Ovary (tissue), 10 donors: ENCODE measurements at places on chromosomes 6 and 20.

GRCh38 chr6:152399399-152399798 lies 237.8 kb downstream of the SYNE1 start:
- no peak for DNase-seq

GRCh38 chr6:31266567-31267360 lies 5.1 kb downstream of the HLA-C start:
- DNase-seq, result no peak

DNA sequence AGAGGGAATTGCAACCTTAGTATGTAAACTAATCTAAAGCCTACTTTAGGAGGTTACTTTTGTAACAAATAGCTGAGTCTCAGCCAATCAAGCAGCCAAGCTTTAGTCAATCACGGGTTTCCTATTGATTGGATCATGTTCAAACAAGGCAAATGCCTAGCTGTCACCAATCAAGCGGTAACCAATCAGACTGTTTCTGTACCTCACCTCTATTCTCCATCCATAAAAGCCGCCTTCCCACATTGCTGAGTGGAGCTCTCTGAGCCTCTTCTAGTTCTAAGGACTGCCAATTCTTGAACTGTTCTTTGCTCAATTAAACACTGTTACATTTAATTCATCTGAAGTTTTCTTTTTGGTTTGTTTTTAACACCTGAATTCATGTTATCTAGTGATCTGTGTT lies 148.4 kb upstream of the BMP5 start:
- no peak for DNase-seq

DNA sequence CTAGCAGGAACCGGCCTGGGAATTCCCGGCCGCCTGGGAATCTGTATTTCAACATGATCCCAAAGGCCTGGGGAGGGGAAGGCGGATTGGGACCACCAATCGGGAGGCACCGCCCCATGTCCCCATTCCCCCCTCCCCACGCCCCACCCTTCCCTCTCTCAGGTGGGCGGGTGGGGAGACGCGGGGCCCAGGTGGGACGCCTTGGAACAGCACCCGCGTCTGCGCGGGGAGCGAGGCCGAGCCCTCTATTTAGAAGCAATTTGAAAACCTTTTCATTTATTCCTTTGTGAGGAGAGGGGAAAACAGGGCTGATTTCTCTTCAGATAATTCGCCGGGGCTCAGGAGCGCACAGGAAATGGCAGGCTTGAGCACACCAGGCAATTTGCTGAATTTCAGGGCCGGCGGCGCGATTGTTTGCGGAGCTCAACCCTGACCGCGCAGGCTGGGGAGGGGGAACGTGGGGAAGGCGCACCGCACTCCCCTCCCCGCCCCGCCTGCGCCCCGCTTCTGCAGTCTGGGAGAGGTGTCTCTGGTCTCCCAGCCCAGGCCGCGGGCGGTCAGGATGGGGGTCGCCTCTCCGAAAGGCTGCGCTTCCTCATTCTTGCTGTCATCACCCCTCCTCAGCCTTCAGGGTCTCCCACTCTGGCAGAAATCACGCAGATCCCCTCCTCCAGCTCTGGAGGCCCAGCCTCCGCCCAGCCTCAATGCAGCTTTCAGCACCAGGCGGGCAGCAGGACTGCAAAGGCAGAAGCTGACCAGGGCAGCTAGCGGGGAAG lies 170.0 kb downstream of the GRM4 start:
- DNase-seq, result no peak

DNA sequence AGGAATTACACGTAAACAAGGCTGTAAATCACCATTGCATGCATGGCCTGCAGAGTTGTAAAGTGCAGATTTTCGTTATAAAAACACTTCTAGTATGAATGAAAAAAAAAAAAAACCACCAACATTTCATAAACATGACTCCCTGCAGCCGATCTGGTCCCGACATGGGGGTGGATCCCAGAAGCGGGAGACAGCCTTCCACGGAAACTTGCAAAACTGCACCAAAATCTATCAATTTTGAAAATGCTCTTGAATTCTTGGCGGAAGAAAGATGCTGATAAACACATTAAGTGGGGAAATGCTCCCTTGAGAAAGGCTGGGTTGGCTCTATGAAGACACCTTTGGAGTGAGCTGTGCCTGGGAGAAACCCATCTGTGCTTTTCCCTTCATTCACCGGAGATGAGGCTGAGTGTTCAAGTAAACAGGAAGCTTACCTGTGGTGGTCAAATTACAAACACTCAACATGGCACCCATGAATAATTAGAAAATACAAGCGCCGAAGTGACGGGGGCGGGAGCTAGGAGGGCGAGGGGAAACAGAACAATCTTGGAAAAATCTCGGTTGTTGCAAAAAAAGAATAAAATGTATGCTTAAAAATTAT lies 845 bp upstream of the ANKRD60 start:
- no peak for DNase-seq

DNA sequence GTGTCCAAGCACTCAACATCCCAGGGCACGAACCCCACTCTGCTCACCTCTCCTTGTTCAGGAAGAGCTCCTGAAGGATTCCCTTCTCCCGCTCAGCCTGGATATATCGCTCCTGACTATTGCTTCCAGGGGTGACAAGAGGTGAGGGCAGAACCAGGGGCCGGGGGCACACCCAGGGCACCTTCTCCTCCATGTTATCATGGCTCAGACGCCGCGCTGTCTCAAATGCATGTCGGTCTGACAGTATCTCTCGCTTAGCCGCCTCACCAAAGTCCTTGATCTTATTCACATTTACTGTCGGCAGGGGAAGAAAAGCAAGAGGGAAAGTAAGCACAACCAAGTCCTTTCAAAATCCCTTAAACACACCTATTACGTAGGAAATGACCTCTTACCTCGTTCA lies 13.1 kb downstream of the PPP1R10 start:
- no peak for DNase-seq

- no peak for DNase-seq
These were observed 56.4 kb downstream of the TTI1 start for GRCh38 chr20:37976887-37977286.

- DNase-seq, result no peak
These were observed 59.8 kb upstream of the DEK start for GRCh38 chr6:18323935-18324705.

GRCh38 chr20:47578543-47578942 lies 76.9 kb downstream of the NCOA3 start:
- peak; percentile 35 for DNase-seq

DNA sequence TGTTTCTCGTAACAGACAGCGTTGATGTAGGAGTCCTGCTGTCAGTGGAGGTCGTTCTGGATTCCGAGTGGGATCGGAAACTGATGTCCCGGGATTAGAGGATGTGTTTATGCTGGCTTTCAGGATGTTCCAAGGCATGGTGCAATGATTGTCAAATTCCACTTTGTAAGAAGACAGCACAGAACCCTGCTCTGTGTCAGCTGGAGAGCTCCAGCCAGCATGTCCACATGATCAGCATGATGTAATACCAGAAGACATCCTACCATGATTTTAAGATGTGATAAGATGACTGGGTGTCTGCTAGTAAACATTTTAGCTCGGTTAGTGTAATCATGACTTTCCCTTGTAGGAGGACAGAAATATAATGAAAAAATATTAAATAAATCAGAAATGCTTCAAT lies 20.3 kb downstream of the ENPP1 start:
- DNase-seq, result no peak

GRCh38 chr20:38555395-38555794 lies 25.6 kb upstream of the ADIG start:
- no peak for DNase-seq

GRCh38 chr6:32168807-32169591 lies 4.6 kb downstream of the EGFL8 start:
- DNase-seq, result peak; percentile 50

DNA sequence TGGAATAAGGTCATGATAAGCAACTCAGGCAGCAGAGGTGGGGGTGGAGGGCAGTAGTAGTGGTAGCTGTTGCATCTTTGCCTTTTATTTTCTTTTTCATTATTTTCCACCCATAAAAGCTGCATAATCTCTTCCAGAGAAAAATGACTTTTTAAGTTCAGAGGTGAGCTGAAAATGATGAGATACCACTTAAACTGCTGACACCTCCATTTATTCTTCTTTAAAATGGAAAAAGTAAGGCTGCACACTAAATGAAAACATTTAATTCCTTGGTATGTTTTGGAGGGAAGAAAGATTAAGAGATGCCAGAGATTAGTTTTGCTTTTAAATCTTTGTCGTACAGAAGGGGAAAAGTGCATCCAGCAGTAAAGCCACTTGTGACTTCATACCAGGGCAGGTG lies 97.2 kb downstream of the ADTRP start:
- no peak for DNase-seq

GRCh38 chr6:8352335-8352965 lies 82.9 kb downstream of the SLC35B3 start:
- no peak for DNase-seq

DNA sequence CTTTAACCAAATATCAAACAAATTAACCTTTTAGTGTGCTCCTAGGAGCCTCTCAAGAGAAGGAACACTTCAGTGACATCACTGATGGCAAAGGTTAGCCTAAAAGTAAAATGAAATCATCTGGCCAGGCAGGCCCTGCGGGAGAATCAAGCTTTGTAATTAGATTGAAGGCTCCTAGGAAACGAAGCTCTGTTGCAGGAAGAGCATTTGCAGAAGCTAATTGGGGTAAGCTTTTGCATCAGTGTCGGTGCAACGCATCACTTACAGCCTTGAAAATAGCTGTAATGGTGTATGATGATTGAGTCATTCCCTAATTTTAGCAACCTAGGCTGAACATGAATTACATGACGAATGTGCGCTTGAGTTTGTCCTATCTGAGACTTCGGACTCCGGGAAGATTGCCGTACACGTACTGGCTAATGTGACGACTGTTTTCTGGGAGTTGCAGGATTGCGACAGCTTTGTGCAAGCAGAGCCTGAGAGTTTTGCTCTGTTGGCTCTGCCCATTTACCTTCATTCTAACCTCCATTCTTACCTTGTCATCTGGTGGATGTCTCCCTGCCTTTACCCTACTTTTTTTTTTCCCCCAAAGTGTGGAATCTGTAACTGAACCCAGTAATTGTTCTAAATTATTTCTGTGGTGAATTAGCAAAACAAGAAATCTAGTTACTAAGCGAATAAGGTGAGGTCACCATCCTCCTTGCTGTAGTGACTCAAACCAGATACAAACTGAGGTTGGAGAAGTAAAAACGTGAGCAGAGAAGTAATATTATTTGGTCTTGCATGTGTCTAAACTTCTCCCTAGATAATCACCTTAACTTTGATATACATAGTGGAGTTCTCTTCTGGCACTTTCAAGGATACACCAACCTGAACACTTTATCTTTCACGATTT lies 675.9 kb upstream of the CITED2 start:
- no peak for DNase-seq

DNA sequence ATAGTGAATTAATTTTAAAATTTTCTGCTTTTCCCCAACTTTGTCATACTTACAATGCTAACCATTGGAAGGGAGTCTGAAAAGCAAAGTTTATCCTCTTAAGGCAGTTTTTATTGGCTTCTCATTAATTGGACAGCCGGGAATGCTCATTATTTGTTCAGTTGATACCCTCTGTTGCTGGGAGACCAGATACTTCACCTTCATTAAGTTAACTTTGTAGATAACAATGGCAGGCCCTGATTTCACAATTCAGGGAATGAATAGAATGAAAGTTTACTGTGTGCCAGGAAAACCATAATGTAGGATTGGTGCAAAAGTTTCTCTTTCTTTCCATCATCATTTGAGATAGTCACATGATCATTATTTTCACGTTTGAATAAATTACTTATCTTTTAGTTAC lies 49.0 kb downstream of the COL19A1 start:
- no peak for DNase-seq

DNA sequence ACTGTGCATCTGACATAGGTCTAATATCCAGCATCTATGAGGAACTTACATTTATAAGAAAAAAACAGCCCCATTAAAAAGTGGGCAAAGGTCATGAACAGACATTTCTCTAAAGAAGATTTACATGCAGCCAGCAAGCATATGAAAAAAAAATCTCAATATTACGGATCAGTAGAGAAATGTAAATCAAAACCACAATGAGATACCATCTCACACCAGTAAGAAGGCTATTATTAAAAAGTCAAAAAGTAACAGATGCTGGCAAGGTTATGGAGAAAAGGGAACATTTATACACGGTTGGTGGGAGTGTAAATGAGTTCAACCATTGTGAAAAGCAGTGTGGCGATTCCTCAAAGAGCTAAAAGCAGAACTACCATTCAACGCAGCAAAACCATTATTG lies 13.1 kb downstream of the METTL24 start:
- no peak for DNase-seq

- no peak for DNase-seq
These were observed 84.2 kb upstream of the PCSK2 start for GRCh38 chr20:17142666-17143065.

GRCh38 chr20:54950304-54950703 lies 474.9 kb downstream of the DOK5 start:
- no peak for DNase-seq

DNA sequence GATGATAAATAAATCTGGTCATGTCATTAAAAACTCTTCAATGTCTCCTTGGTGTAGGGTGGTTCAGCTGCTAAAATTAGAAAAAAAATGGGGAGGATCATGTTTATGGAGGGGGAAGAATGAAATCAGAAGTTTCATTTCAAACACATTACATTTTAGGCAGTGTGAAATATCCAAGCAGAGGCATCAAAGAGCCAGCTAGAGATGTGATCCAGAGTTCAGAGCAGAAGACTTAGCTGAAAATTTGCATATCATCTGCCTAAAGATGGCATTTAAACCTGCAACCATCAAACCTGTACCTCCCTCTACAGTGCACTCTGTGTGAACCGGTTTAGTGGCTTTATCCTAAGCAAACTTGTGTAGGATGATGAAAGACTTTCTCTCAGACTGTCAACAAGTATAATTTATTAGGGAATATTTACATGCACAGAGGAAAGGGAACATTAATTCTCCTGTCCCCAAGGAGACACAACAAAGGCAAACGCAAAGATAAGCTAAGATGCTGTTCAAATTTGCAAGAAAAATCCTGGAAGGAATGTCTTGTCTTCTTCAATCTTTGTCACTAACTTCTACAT lies 84.8 kb upstream of the PLEKHG1 start:
- DNase-seq, result no peak

DNA sequence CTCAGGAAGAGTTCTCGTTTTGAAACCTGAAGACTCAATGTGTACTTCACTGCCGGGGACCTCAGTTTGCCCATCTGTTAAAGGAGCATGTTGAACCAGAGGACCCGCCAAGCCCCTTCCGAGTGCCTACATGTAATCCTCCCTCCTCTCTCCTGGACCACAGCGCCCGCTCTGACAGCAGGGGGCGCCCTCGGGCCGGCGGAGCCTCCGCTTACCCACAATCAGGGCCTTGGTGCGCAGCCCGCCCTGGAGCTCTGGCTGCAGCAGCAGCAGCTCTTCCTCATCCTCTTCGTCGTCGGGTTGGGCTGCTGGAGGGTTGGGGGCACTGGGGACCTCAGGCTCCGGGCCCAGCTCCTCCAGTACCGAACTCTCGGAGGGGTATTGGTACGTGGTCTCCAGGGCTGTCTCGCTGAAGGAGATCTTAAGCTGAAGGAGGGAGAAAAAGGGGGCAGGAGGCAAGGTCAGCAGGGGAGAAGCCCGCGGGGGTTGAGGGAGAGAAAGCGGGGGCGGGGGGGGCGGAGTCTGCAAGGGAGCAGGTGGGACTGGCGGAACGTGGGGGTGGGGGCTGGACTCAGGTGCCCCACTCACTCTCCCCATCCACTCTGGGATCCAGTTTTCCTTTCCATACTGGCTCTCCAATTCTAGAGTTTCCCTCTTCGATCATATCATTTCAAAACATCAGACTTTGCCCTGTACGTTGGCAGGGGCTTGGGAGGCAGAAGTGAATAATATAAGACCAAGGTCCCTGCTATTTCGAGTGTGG lies 6.3 kb upstream of the DHX16 start:
- peak; percentile 79 for DNase-seq

- DNase-seq, result no peak
These were observed 70.6 kb downstream of the ZNF292 start for GRCh38 chr6:87225937-87226336.

GRCh38 chr6:83257791-83258190 lies 64.6 kb downstream of the RWDD2A start:
- no peak for DNase-seq

GRCh38 chr6:112202639-112203341 lies 51.6 kb downstream of the LAMA4 start:
- DNase-seq, result no peak
